ENCODE measurements at places on chromosomes 16 and 17.

DNA sequence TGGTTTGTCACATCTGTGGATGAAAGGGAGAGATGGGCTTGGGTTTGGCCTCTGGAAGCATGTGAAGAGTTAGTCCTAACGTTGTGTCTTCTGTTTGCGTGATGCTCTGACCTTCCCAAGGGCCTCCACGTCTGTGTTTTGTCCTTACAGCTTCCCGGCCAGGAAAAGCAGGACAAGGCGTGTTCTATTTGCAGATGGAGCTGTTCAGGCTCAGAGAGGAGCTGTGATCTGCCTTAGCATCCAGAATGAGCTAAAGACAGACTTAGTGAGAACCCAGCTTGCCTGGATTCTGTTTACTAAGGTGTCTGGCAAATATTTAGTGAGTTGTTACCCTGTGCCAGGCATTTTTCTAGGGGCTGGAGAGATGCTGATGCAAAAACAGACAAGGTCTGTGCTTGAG is 282.1 kb downstream of the CBLN1 start:
- DNase-seq: no peak

GRCh38 chr17:38425744-38426143 is 2.5 kb upstream of the ARHGAP23 start:
- no peak for DNase-seq

DNA sequence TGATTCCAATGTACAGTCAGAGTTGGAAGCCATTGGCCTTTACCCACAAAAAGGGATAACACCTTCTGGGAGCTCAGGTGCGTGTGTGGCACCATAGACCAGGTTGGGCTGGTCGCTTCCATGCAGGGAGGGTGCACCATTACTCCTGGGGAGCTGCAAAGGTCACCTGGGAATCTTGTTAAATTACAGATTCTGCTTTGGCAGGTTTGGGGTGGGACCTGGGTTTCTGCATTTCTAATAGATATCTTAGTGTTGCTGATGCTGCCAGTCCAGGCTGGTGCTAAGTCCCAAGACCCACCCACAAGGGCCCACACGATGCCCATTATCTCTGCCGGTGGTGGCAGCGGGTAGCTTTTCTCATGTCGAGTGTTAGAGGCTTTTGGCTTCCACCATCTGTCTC is 148.3 kb upstream of the CACNG5 start:
- no peak for DNase-seq

DNA sequence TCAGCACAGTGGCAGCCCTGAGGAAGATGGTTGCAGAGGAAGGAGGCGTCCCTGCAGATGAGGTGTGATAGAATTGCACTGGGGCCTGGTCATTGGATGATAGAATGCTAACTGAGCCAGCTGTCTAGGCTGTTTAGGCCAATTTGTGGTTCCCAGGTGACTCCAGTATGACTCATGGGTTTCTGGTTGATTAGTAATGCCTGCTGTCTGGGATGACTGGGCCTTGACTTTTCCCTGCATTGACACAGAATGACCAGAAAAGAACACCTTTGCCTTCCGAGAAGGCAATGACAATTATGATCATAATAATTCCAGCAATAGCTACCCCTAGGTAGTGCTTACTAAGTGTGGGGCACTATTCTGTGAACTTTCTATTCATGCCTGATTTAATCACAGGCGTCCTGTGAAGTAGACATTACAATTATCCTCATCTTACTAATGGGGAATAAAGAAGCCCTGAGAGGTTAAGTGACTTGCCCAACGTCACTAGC is 31.5 kb downstream of the USP43 start:
- DNase-seq: no peak

- DNase-seq: no peak
Observed at GRCh38 chr16:3027983-3028715, 4.3 kb downstream of the THOC6 start.

DNA sequence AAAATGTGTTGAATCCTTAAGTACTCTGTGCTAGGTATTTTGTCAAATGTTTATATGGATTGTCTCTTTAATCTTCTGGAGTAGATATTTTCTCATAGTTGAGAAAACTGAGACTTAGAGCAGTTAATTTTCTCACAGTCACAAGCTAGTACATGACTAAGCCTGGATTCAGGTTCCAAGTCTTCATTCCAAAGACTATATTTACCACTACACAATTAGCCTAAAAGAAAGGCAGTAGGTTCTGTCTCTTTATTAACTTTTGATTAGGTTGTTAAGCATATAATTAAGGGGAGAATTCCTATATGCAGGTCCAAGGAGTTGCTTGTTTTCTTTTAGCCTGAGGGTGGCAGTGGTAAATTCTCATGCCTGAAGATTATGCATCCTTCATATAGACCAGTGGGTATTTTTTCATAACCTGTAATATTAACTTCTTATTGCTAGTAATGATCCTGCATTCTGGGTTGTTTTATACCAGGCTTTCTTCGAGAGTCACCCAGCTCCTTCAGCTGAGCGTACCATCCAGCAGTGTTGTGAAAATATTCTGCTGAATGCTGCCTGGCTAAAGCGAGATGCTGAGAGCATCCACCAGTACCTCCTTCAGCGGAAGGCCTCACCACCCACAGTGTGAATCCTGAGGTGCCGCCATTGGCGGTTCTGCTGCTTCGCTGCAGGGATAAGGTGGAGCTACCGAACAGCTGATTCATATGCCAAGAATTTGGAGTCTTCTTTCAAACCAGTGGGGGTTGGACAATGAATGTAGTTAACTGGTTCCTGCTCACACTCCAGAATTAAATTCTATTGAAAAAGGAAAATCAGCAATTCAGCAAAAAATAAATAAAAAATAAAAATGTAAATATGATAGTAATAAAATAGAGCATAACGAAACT is 28.2 kb upstream of the KPNB1 start:
- DNase-seq: peak; percentile 16

DNA sequence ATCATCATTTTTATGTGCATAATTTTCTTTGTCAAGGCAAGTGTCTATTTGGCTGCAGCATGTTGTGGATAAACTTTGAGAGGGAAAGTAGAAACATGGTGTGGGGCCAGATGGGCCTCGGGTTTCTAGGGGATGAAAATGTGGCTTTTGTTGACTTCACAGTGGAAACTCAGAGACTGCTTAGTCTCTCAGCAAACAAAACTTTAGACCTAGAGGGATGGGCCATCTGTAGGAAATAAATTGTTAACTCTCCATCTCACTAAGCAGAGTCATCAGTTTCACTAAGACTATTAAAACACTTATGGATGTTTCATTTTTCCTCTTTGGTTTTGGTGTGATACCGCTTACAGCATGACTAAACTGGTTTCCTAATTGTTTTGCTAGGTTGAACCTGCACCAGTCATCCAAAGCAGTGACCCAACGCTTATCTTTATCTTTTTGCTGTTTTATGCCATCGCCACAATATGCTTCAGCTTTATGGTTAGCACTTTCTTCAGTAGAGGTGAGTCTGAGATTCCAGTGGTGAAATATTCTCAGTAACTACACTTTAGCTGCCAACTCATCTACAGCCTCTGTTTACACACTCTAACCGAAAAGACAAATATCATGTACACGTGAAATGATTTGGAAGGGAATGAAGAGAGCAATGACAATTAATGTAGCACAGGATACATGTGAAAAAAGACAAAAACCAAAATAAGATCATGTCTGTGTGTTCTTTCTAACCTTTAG is 60.6 kb upstream of the CRYM start:
- DNase-seq: no peak

DNA sequence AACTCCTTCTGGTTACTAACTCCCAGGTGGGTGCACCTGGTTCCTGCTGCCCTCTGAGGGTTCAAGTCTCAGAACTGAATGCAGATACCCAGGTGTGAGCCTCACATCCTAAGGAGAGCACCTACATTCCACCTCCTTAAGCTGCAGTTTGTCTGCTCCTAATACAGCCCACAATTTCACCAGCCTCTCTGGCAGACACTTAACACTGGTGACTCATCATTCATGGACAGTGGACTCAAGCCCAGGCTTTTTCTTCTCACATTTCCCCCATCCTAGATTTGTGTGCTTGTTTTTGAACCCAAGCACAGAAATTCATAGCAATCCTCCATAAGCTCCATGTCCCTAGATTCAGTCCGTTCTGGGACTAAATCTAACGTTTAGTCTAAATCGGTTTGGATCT is 7.0 kb upstream of the MAF start:
- no peak for DNase-seq

GRCh38 chr17:7444682-7445618 is at the start of gene CHRNB1:
Gene CHRNB1, plus strand, starts transcription at chr17:7445061. Its CDS starts 67 bp downstream, at chr17:7445128.
- no peak for DNase-seq

DNA sequence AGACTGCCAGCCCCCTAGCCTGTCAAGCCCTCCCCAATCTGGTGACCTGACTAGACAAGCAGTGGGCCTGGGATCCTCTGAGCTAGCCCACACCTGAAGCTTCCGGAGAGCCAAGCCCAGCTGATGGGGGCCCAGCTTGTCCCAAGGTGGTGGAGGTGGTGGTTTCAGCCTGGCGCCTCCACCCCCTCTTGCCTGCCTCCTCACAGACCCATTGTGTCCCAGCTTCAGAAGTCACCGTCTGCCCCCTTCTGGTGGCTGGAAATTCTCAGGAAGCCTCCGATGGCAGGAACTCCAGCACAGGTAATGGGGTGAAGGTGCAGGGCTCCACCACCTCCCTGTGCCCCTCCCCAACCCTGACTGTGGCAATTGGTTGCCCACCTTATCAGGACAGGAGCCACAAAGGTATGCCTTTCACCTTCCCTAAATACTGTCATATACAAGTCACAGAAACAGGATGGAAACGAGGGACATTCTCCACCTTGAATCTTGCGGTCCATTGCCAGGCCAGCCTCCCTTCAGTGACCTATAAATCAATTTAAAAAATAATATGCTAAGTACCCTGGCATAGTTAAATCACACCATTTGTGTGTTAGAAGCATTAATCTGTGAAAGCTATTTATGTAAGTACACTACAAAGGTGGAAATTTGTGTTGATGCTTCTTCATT is 66.0 kb upstream of the ZNF423 start:
- DNase-seq: no peak

GRCh38 chr17:47295037-47295873 is 28.5 kb upstream of the EFCAB13 start:
- DNase-seq: no peak

- no peak for DNase-seq
Observed at GRCh38 chr17:45277992-45278391, 16.1 kb upstream of the SPATA32 start.

- no peak for DNase-seq
Observed at GRCh38 chr17:36063786-36064541, at the start of gene CCL18. Gene CCL18, plus strand, starts transcription at chr17:36064272. Its CDS starts 71 bp downstream, at chr17:36064343.

DNA sequence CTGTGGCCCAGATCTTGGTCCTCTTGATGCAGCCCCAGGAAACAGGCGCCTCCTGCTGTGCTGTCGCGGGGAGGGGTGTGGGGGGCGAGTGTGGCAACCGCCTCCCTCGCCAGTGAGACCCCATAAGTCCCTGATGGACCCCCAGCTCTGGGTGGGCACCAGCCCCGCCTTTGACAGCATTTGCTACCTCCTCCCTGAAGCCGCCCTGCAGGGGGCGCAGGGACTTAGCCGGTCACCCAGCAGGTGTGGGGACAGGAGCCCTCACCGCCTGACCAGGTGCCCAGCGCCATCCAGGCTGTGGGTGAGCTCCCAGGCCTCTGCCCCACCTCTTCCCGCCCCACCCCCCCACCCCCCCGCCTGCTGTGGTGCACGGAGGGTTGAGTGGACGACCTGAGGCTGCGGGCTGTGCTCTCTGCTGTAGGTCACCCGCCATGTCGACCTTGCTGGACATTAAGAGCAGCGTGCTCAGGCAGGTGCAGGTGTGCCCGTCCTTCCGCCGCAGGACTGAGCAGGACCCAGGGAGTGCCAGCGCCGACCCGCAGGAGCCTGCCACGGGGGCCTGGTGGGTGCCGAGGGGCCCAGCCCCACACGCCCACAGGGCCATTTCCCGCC is 4.8 kb downstream of the BAIAP3 start:
- DNase-seq: no peak

DNA sequence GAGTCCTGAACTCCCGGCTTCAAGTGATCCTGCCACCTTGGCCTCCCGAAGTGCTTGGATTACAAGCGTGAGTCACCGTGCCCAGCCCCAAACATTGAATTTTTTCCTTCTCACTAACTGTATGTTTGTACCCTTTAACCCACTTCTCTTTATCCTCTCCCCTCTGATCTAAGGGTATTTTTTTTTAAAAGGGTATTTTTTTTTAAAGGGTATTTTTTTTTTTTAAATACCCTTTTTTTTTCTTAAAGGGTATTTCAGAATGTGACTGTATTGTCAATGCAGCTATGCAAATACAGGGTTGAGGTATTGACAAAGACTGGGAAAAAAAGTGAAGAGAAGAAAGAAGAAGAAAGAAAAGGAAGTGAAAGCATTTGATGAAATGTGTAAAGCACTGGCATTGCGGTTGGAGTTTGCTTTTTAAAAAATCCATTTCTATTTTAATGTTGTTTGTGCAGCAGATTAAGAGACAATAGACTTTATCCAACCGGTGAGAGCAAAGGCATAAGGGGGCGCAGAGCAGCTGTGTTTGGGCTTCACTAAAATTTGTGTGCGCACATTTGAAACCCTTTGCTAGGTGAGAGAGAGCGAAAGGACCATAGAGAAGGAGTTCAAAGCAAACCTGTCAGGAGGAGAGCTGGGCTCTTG is 42.4 kb downstream of the SYT17 start:
- no peak for DNase-seq

- DNase-seq: no peak
Observed at GRCh38 chr16:24849641-24850040, 3.9 kb downstream of the SLC5A11 start.

DNA sequence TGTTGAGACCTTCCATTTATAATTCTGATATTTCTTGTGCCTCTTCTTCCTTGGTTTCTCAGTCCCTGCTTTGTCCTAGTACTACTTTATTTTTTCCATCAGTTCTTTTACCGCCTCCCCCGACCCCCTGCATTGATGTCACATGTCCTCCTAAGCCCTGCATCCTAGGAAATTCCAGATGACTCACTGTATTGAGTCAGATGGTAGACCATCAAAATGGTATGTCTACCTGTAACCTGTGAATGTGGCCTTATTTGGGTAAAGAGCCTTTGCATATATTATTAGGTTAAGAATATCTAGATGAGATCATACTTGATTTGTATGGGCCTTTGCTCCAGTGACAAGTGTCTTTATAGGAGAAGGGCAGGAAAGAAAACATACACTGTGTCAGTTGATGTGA is 515.3 kb upstream of the CA10 start:
- no peak for DNase-seq
